Esophagus squamous epithelium (tissue), 5 donors: ENCODE measurements at places on chromosomes 16 and 17.

DNA sequence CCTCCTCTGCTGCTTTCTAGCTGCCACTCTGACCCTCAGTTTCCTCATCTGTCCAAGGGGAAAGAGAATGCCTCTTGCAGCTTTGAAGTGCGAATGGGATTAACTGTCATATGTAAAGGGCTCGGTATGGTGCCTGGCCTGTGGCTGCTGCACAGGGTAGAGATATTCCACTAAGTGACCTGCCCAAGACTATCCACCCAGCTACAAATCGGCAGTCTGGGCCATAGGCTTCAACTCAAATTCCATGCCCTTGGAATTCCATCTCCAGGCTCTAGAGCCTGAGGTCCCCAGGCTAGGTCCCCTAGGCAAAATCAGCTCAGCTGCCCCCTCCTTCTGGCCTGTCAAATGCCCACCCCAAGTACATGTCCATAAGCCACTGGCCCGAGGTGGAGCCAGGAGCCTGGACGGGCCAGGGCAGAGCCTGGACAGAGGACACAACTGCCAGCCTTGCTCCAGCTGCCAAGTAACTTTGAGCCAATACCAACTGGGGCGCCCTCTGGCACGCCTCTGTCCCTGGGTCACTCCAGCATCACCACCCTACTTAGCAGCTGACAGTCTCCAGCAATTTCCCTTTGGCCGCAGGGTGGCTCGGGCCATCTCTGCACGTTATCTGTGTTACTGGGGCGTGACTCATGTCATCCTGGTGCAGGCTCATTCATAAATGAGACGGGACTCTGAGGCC is 57.2 kb downstream of the SDK2 start:
- no peak for DNase-seq

GRCh38 chr16:4631444-4631843 is 6.8 kb downstream of the MGRN1 start:
- DNase-seq, result no peak

- no peak for DNase-seq
These were observed 343.7 kb upstream of the SOX9 start for GRCh38 chr17:71777048-71777640.

DNA sequence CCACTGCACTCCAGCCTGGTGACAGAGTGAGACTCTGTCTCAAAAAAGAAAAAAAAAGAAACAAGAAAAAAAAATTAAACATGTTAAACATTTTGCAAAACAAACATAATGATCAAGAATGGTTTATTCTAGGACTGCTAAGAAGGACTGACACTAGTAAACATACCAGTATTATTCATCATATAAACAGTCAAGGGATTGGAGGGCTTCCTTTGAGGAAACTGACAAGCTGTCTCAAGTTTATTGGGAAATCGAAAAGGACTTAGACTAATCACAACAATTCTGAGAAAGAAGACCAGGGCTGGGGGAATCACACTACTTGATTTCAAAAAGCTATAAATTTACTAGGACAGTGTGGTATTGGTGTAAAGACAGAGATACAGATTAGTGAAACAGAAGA is 75.5 kb downstream of the MYH10 start:
- no peak for DNase-seq
